ENCODE measurements at places on chromosomes 11 and 22. TPM values are rescaled to one million over a fixed set of nuclear protein-coding genes. Genes with fewer than 3 reads are reported as not detected.

DNA sequence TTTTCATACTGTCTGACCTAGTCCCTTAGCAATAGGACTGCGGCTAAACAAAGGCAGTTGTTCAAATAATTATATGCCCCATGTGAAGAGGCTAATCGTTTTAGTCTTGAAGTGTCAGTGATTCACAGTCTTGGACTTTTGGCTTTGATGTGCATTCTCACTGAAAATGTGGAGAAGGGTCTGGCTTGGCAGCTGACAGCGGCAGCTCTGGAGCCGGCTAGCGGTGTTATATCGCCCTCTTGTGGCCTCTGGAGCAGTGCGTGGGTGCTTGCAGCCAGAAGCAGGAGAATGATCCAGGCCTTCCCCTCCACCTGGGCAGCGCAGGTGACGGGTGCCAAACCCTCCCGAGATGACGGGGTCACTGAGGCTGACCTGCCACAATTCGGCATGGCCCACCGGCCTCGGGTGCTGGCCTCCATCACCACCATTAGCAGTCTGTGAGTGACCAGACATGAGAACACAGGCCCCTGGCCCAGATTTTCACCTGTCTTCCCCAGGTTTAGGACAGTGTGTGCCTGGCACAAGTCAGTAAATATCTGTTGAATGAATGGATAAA lies 90.3 kb upstream of the PITPNB start:
- no peaks in the 10 kb centered on the region for H3K36me3 ChIP-seq
- no peak overlapping the region for H3K27ac ChIP-seq
- no peaks in the 10 kb centered on the region for H3K27me3 ChIP-seq
- peak; percentile 91 for DNase-seq
- no peak overlapping the region for H3K4me3 ChIP-seq

Gene CD3D
- 0.92 TPM for total RNA-seq

GRCh38 chr11:10551290-10551592 lies 10.3 kb upstream of the RNF141 start:
- H3K27ac ChIP-seq, result peak overlapping the region; percentile 37
- no peak for DNase-seq
- H3K4me3 ChIP-seq, result no peak overlapping the region
- no peaks in the 10 kb centered on the region for H3K36me3 ChIP-seq
- no peaks in the 10 kb centered on the region for H3K27me3 ChIP-seq

DNA sequence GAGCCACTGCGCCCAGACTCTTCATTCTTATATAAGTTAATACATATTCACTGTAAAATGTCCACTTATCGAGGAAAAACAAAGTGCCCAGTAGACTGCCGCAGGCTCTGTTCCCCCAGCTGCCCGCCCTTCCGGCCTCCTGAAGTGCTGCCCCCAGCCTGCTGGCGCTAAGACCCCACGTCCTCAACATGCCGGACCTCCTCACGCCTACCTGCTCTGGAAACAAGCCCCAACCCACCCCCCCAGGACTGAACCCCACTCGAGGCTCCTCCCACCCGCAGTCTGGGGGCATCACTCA lies 1.1 kb downstream of the GATD1 start:
- no peak overlapping the region for H3K27ac ChIP-seq
- no peaks in the 10 kb centered on the region for H3K27me3 ChIP-seq
- H3K4me1 ChIP-seq, result peaks cover 21% of the 10 kb centered on the region
- peak overlapping the region; percentile 100 for H3K4me3 ChIP-seq
- no peak for DNase-seq

Gene GPR83
- 0.08 TPM for total RNA-seq

GRCh38 chr11:36333897-36334296 lies 37.8 kb downstream of the PRR5L start:
- no peak for DNase-seq
- no peaks in the 10 kb centered on the region for H3K36me3 ChIP-seq
- no peaks in the 10 kb centered on the region for H3K4me1 ChIP-seq
- H3K27me3 ChIP-seq, result no peaks in the 10 kb centered on the region
- no peak overlapping the region for H3K4me3 ChIP-seq

Gene PRODH
- 27.9 TPM for total RNA-seq

- H3K27ac ChIP-seq, result no peak overlapping the region
- H3K27me3 ChIP-seq, result no peaks in the 10 kb centered on the region
- DNase-seq, result no peak
- no peaks in the 10 kb centered on the region for H3K4me1 ChIP-seq
Measured at GRCh38 chr11:27281276-27281675, 81.7 kb downstream of the CCDC34 start.

Gene DEUP1
- 0.40 TPM for total RNA-seq

Gene CREB3L1
- total RNA-seq, result 20.3 TPM

Gene AIFM3
- total RNA-seq, result 1.3 TPM

- no peak overlapping the region for H3K4me3 ChIP-seq
- no peaks in the 10 kb centered on the region for H3K36me3 ChIP-seq
- no peak for DNase-seq
- H3K27me3 ChIP-seq, result no peaks in the 10 kb centered on the region
- no peaks in the 10 kb centered on the region for H3K4me1 ChIP-seq
- H3K27ac ChIP-seq, result no peak overlapping the region
Measured at GRCh38 chr11:55481416-55481815, 72.9 kb upstream of the OR4C15 start.

Gene MS4A6A
- total RNA-seq, result 1.1 TPM

GRCh38 chr11:14774721-14775120 lies 117.3 kb downstream of the CYP2R1 start:
- no peaks in the 10 kb centered on the region for H3K4me1 ChIP-seq
- no peak overlapping the region for H3K4me3 ChIP-seq
- DNase-seq, result peak; percentile 6
- no peaks in the 10 kb centered on the region for H3K36me3 ChIP-seq
- H3K27ac ChIP-seq, result no peak overlapping the region

DNA sequence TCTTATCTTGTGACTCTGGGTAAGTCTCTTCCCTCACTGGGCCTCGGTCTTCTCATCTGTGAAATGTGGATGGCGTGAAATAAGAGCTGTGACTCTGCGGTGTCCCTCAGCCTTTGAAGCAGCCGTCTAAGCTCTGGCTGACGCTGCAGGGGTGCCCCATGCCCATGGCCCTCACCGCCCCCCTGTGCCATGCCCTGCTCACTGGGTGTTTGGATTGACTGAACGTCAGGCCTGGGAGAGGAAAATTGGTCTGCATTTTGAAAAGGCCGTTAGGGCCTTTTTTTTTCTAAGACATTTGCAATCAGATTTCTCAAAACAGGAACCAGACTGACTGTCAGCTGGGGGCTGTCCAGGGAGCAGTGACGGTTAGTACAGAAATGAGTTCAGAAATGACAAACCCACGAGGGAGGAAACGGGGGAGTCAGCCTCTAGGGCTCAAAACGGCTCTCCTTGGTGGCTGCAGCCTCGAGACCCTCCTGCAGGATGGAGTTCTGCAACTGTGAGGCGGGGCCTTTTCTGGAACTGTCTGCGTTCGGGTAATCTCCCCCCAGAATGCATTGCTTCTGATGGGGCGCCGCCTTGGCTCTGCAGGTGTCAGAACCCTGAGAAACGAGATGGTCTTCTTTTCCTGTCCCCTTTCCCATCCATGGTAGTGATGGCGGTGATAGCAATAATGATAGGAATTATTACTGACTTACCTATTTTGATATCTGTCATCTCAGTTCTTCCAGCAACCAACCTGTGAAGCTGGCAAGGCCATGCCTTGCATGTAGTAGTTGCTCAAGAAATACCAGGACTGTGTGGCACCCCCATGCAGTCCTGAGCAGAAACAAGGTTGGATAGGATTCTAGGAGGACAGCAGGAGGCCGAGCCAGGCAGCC lies 2.0 kb downstream of the GRK2 start:
- peak overlapping the region; percentile 87 for H3K27ac ChIP-seq
- no peak overlapping the region for H3K4me3 ChIP-seq
- no peak for DNase-seq
- no peaks in the 10 kb centered on the region for H3K36me3 ChIP-seq

Gene DEFB131B
- not detected for total RNA-seq

- no peak for DNase-seq
- H3K27me3 ChIP-seq, result peaks cover 30% of the 10 kb centered on the region
- no peaks in the 10 kb centered on the region for H3K36me3 ChIP-seq
- no peak overlapping the region for H3K4me3 ChIP-seq
Measured at GRCh38 chr11:122864386-122865115, 18.0 kb upstream of the JHY start.

DNA sequence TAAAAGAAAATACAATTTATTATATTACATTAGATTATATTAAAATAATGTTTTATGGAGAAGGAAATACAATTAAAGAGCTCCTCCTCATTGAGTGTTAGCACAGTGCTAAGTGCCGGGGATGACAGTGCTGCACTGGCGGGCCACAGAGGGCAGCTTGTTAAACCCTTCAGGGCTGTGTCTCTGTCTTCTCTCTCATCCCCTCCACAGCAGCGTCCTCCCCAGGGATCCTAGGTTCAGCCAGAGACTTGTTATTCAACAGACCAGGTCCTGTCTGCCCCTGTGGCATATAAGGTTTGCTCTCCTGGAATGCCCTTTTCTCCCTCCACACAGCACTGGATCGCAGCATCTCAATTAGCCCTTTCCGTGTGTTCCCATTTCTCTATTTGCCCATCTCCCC lies 14.2 kb downstream of the THYN1 start:
- no peaks in the 10 kb centered on the region for H3K27me3 ChIP-seq
- no peak overlapping the region for H3K4me3 ChIP-seq
- no peaks in the 10 kb centered on the region for H3K4me1 ChIP-seq

DNA sequence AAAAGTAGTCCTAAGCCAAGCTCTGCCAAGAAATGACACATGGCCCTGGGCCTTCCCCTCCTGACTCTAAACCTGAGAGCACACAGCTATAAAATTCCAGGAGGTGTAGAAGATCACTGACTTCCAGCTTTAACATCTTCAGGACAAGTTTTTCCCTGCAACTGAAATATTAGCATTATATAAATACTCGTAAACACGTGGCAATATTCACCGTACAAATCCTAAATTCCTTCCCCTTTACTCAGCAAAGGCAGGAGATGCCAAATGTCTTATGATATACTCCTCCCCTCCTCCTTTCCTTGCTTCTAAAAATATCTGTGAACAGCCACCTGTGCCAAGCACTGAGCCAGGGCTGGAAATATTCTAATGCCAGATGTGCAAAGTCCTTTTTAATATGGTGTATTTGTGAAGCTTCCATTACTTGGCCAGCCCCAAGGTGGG lies 194.0 kb downstream of the LARGE1 start:
- H3K4me3 ChIP-seq, result no peak overlapping the region
- peak; percentile 13 for DNase-seq
- no peaks in the 10 kb centered on the region for H3K27me3 ChIP-seq
- H3K27ac ChIP-seq, result no peak overlapping the region
- no peaks in the 10 kb centered on the region for H3K36me3 ChIP-seq

DNA sequence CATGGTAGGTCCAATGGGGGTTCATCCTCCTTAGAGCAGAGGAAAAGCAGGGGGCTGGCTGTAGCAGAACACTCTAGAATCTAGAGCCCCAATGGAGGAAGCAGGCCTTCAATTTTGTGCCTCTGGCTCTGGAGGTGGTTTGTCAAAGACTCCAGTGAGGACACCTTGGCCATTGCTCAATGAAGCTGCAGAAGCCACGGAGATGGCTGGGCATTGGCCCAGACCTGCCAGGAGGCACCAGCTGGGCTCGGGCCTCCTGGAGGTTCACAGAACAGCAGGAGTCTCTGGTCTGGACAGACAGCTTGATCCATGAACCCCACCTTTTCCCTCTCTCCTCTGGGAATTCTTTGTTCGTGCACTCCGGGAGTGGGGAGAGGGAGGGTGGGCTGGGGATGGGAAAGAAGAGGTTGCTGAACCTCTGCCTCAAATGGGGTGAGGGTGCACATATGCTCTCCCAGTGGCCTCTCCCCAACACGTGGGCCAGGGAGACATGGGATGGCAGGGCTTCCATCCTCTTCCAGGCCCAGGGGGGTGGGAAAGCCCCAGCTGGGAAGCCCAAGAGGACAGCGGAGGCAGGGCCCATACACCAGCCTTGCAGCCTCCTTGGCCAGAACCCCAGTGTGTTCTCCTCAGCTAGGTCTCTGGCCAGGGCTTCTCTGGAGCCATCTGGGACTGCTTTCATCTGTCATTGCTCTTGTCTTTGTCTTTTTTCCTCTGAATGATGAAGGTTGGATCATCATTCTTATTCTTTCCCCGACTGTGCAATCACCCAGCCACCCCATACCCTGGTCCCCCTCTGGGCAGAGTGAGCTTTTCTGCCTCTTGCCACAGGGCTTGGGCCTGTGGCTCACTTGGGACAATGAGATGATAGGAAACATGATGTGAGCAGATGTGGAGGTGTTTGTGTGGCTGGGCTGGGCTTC lies 1019.4 kb downstream of the BRD1 start:
- no peak overlapping the region for H3K27ac ChIP-seq
- no peak for DNase-seq
- no peak overlapping the region for H3K4me3 ChIP-seq
- H3K36me3 ChIP-seq, result no peaks in the 10 kb centered on the region

GRCh38 chr11:78349624-78350023 lies 68.0 kb downstream of the GAB2 start:
- H3K27me3 ChIP-seq, result no peaks in the 10 kb centered on the region
- no peak for DNase-seq
- no peaks in the 10 kb centered on the region for H3K36me3 ChIP-seq
- peaks cover 26% of the 10 kb centered on the region for H3K4me1 ChIP-seq
- H3K27ac ChIP-seq, result peak overlapping the region; percentile 79

DNA sequence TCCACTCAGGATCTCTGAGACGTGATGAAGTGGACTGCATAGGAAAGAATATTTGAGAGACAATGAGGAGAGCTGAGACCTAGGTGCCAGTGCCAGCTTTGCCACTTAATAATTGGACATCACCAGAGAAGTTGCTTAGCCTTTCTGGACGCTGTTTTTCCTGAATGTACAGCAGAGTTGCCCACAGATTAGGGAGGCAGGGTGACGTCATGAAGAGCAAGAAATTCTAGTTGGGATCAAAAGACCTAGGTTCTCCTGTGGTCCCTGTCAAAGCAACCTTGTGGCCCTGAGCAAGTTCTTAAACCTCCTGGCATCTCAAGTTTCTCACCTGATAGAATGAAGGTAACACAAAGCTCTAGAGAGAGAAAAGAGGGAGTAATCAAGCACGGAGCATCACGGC lies 174.6 kb upstream of the TENM4 start:
- H3K27me3 ChIP-seq, result no peaks in the 10 kb centered on the region
- no peak for DNase-seq
- no peaks in the 10 kb centered on the region for H3K36me3 ChIP-seq
- no peak overlapping the region for H3K4me3 ChIP-seq
- H3K27ac ChIP-seq, result peak overlapping the region; percentile 70

GRCh38 chr11:118304568-118305248 lies at the start of gene CD3E:
Gene CD3E, plus strand, starts transcription at chr11:118304730. Its CDS starts 223 bp downstream, at chr11:118304953.
- H3K27me3 ChIP-seq, result peaks cover 12% of the 10 kb centered on the region
- H3K4me1 ChIP-seq, result no peaks in the 10 kb centered on the region
- no peak for DNase-seq
- no peaks in the 10 kb centered on the region for H3K36me3 ChIP-seq
- no peak within 1 kb of the TSS for H3K4me3 ChIP-seq

DNA sequence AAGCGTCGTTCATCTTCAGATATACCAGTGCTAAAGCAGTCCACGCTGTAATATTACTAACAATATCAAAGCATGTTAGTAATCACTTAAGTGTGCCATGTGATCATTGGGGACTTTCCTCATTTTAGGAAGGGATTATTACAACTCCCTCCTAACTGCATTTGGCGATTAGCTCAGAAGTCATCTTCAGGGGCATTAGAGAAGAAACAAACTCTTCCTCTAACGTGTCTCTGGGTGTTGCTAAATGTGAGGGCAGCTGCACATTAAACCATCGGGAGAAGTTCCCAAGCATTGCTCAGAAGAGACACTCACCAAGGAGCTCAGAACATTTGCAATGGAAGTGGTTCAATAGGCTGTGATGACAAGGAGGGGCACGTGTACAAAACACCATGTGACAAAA lies 17.2 kb downstream of the TESMIN start:
- H3K27me3 ChIP-seq, result no peaks in the 10 kb centered on the region
- no peak overlapping the region for H3K27ac ChIP-seq
- H3K4me3 ChIP-seq, result no peak overlapping the region
- H3K36me3 ChIP-seq, result no peaks in the 10 kb centered on the region
- no peaks in the 10 kb centered on the region for H3K4me1 ChIP-seq

Gene HEPN1
- not detected for total RNA-seq

Gene PLEKHA7
- total RNA-seq, result 35.6 TPM
